A549 treated with Mapracorat at 1 μM for 4 hours (cell line): ENCODE measurements at places on chromosomes 11 and 22. TPM values are rescaled to one million over a fixed set of nuclear protein-coding genes. Genes with fewer than 3 reads are reported as not detected.

Gene CDON
- 1.4 to 2.8 TPM (median 2.1 TPM) in 5 replicates for total RNA-seq

Gene APOBEC3H
- total RNA-seq, result 0.14 to 0.65 TPM (median 0.63 TPM) in 3 of 5 replicates, not detected in the others

Gene SLC17A6
- total RNA-seq, result not detected in 5 replicates

Gene SCT
- not detected in 5 replicates for total RNA-seq

Gene JAML
- total RNA-seq, result not detected in 5 replicates

Gene SBF1
- 16.7 to 25.8 TPM (median 24.6 TPM) in 5 replicates for total RNA-seq

Gene SF1
- total RNA-seq, result 151 to 207 TPM (median 159 TPM) in 5 replicates

Gene KCNQ1OT1
- total RNA-seq, result 0.04 to 0.08 TPM (median 0.06 TPM) in 5 replicates

Gene EHF
- total RNA-seq, result 0.92 to 1.4 TPM (median 0.95 TPM) in 5 replicates

Gene MUC5AC
- 1.1 to 2.7 TPM (median 1.8 TPM) in 5 replicates for total RNA-seq

Gene C1QTNF4
- 0.21 TPM in 1 of 5 replicates, not detected in the others for total RNA-seq

Gene LRRC4C
- total RNA-seq, result not detected in 5 replicates

Gene LMO1
- 2.6 to 3.3 TPM (median 2.8 TPM) in 5 replicates for total RNA-seq

Gene TMEM191B
- total RNA-seq, result 0.75 to 2.3 TPM (median 1.3 TPM) in 5 replicates

Gene OR2D2
- total RNA-seq, result not detected in 5 replicates

Gene MS4A2
- not detected in 5 replicates for total RNA-seq

Gene GP1BB
- total RNA-seq, result 0.19 to 1.9 TPM (median 1.5 TPM) in 5 replicates

Gene SOX6
- 0.01 to 0.15 TPM in 2 of 5 replicates, not detected in the others for total RNA-seq

Gene ZNF215
- 0.82 to 1.2 TPM (median 0.95 TPM) in 5 replicates for total RNA-seq

Gene PANX3
- not detected in 5 replicates for total RNA-seq

Gene CADM1
- 19.8 to 23.7 TPM (median 22.2 TPM) in 5 replicates for total RNA-seq

Gene TRIM3
- 13.8 to 22.2 TPM (median 20.0 TPM) in 5 replicates for total RNA-seq

Gene CD3E
- not detected in 5 replicates for total RNA-seq

Gene PLXNB2
- 86.0 to 120 TPM (median 115 TPM) in 5 replicates for total RNA-seq

Gene MMP7
- total RNA-seq, result 21.9 to 32.0 TPM (median 23.4 TPM) in 5 replicates

Gene NAALAD2
- total RNA-seq, result not detected in 5 replicates

Gene OR4D6
- not detected in 5 replicates for total RNA-seq

Gene TRIM48
- total RNA-seq, result not detected in 5 replicates

Gene IL18
- total RNA-seq, result 92.0 to 106 TPM (median 103 TPM) in 5 replicates
